Stimulated activated CD4-positive, alpha-beta T cell treated with anti-CD3 and anti-CD28 coated beads, TNF-alpha, amount 100 ng/mL, for 48 hours (primary cell): ENCODE measurements at places on chromosomes 4 and X.

- no peak for DNase-seq
Measured at GRCh38 chr4:170887396-170887795, 797.6 kb upstream of the AADAT start.

GRCh38 chr4:145827885-145828284 lies 110.7 kb downstream of the ZNF827 start:
- DNase-seq, result no peak

- DNase-seq, result no peak
Measured at GRCh38 chrX:119389871-119390501, 9.2 kb upstream of the SLC25A43 start.

GRCh38 chr4:79184476-79184875 lies 141.4 kb downstream of the NAA11 start:
- no peak for DNase-seq

- DNase-seq, result no peak
Measured at GRCh38 chr4:101155368-101155767, 192.0 kb downstream of the PPP3CA start.

DNA sequence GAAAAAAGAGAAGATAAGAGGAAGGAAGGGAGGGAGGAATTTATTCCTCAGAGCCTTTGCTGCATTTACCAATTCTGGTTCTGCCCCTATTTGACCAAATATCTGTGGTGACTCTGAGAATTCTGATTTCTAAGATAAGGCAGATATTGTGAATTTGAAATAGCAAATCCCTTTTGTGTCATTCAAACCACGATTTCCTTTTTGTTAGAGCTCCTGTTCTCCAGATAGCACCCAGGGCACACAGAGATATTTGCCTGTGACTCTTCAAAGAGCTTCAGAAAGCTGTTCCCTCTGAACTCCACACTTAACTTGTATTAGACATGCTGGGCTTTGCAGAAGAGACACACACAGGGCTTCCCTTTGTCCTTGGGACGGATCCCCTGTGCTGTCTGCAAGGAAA lies 272.2 kb downstream of the DHRSX start:
- DNase-seq, result no peak

GRCh38 chrX:37509349-37509748 lies 62.1 kb upstream of the LANCL3 start:
- DNase-seq, result no peak

- no peak for DNase-seq
Measured at GRCh38 chr4:24211856-24212255, 322.0 kb upstream of the PPARGC1A start.

GRCh38 chr4:154315741-154316140 lies 175.9 kb downstream of the DCHS2 start:
- no peak for DNase-seq

DNA sequence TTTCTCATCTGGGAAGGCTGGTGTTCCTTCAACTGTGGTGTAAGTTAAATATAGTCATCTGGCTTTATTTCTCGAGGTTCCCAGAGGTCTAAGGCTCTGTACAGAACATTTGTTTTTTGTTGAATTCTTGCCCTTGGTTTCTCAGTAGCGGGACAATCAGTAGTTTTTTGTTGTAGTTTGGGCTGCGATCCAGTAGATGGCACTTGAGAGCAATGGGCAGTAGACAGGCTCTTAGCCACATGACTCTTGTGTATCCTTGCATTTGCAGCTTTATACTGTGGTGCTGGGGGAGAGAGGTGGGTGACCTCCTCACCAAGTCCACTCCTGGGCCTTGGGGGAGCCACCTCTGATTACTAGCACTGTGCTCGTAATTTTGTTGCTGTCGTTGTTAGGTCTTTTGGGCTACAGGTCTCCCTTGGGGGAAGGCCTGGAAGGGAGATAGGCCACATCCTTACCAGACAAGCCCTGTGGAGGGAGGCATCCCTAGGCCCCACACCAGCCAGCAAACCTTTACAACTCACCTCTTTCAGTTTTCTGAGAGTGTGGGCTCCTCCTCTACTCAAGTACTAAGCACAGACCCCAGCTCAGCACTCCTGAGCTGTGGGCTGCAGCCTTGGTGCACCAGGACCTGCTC lies 8.1 kb downstream of the ETDB start:
- no peak for DNase-seq

DNA sequence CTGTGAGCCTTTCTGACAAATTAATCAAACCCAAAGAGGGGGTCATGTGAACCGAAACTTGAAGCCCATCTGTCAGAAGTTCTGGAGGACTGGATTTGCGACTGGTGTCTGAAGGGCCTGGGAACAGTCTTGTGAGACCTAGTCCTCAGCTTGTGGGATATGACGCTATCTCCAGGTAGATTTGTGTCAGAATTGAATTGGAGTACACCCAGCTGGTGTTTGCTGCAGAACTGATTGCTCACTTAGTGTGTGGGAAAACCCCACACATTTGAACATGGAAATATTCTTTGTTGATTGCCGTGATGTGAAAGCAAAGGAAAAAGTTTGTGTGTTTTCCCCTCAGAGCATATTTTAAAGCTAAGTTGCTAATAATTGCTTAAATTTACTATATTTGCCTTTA lies 30.3 kb upstream of the TMSB15B start:
- no peak for DNase-seq

- DNase-seq, result no peak
Measured at GRCh38 chr4:144179152-144179739, 38.7 kb upstream of the GYPA start.

DNA sequence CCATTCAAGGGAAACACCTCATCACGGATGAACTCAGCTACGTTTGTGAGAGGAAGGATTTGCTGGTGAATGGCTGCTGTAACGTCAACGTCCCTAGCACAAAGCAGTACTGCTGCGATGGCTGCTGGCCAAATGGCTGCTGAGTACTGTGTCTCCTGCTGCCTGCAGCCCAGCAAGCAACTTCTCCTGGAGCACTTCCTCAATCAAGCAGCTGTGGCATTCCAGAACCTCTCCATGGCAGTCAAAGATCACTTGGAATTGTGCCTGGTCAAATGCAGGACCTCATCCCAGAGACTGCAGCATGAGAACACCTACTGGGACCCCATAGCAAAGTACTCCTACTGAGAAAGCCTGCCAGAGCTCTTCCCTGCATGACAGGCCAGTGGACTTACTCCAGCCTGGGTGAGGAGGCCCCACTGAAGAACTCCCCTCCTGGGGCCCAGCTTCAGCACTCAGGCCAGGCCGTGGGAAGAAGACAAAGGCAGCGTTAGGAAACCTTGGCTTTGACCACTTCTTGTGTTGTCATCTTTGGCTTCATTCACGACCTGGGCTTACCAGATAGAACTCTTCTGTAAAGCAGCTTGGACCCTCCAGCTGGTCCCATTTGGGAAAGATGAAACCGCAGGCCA lies 244.3 kb downstream of the RBMX2 start:
- DNase-seq, result no peak

GRCh38 chrX:150547375-150548115 lies 20.9 kb upstream of the MTM1 start:
- no peak for DNase-seq

DNA sequence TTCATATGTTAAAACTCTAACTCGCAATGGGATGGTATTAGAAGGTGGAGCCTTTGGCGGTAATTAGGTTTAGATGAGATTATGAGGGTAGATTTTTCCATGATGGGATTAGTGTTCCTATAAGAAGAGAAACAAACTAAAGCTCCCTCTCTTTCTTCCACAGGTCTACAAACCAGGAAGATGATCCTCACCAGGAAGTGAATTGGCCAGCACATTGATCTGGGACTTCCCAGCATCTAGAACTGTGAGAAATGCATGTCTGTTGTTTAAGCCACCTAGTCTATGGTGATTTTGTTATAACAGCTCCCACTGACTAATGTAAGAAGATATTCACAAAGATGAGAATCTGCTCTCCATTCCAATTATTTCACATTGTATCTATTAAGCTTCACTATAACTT lies 2266.9 kb downstream of the PCDH7 start:
- no peak for DNase-seq

DNA sequence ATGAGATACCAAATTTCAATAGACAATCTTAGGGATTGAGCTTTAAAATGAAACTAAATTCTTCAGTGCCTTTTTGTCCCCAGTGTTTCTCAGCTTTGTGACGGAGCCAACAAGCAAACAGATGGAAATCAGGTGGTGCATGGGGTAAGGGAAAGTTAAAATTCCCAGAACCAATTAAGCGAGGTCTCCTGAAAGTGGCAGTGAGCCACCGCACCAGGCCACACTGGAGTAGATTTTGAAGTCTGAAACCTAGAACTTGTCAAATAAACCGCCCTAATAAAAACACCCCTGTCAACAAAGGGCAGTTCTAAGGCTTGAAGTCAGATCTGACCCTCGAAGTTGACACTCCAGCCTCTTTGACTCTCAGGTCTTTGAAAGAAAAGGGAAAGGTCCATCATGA lies 40.6 kb upstream of the DYNLT3 start:
- DNase-seq, result no peak
